ENCODE measurements at places on chromosomes 11 and 22. TPM values are rescaled to one million over a fixed set of nuclear protein-coding genes. Genes with fewer than 3 reads are reported as not detected.

SAA2 gene
- total RNA-seq = 0.38 TPM

C11orf91 gene
- 2.2 TPM for total RNA-seq

VSIG2 gene
- total RNA-seq = 35.6 TPM

CALCA gene
- total RNA-seq = 0.41 TPM

OMP gene
- total RNA-seq = not detected

FAM181B gene
- total RNA-seq = not detected

UPB1 gene
- total RNA-seq = 0.50 TPM

ALDH3B2 gene
- total RNA-seq = 0.79 TPM

OR52I1 gene
- total RNA-seq = not detected

Measured in left lung (tissue), 14 donors.